ENCODE measurements at places on chromosomes 3 and 15.

DNA sequence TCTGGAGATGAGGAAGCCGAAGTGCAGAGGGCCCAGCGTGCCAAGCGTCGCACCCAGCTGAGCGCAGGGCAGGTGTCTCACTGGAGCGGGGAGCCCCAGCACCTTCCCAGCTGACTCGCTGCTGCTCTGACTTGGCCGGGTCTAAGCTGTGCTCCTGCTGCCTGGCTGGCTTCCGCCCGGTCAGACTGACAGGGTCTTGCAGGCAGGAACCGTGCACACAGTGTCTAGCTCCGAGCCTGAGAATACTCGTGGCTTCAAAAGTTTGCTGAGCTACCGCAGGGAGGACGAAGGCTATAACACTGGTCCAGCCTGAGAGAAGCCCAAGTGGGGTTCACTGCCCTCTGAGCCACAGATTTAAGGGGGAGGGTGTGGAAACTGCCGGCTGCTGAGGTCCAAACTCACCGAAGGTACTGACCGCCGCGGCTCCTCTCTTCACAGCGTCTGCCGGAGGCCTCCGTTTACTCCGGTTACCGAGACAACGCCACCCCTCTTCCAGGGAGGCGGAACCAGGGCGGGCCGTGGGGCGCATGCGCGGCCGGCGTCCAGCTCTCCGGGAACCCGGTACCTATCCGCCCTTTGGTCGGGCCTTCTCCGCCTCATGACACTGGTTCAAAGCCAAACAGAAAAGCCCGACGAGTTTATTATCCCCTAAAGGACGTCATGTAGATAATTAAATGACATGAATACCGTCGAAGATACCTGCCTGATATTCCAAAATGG, at the start of gene CFAP44:
Gene CFAP44, minus strand, starts transcription at position 443 of the 720 bp plus-strand sequence. CDS start 7,829 bp downstream, outside the sequence.
- DNase-seq: peak; percentile 77

DNA sequence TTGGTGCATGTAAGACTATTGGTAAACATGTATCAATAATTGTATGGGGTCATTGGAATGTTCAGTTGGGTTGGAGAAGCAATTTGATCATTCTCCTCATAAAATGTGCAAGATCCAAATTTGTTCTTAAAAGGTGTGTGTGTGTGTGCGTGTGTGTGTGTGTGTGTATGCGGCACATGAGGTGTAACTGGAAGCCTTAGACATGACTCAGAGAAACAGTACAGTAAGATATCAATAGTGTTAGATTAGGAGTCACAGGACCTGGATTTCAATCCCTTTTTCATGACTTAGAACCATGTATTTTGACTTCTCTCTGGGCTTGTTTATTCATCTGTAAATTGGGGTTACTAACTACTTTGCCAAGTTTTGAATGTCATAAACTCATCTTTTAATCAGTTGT, 38.3 kb downstream of the RSRC1 start:
- no peak for DNase-seq

DNA sequence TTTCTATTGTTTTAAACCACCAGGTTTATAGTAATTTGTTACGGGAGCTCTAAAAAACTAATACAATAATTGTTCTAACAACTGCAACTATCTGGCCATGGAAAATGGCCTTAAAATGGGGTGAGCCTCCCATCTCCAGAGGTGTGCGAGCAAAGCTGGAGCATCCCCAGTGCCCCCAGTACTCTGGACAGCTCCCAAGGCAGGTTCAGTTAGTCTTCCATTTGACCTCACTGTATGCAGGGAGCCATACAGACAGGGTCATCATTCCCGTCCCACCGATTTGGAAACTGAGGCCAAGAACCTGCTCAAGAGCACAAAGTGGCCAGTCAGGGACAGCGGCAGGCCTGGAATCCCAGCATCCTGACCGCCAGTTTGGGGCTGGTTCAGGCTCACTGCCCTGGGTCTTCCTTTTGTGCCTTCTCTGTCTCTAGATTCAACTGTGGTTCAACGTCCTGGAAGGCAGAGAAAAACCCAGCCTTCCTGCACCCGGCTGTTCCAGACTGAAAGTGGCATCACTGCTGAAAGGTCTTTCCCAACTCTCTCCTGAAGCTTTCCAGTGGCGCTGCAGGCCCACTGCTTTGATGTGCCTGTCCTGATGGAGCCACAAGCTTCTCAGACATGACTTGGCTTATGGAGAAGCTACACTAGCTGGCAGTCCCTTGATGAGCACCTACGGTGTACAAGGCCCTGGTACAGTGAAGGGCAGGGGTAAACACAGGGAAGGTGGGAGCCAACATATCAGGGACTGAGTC, 76.6 kb upstream of the LINGO1 start:
- DNase-seq: no peak

DNA sequence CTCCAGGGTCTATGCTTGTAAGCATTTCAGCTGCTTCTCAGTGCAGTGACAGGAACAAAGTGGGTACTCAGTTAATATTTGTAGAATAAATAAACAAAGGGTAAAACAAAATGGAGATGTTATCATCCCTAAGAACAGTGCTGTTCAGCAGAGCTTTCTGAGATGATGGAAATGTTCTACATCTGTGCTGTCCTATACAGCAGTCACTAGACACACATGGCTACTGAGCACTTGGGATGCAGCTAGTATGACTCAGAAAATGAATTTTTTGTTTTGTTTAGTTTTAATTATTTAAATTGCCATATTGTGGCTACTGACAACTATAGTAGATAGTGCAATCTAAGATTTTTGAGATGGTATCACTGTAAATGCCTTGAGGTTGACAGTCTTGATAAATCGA, 283.8 kb upstream of the ADAMTS9 start:
- DNase-seq: no peak

DNA sequence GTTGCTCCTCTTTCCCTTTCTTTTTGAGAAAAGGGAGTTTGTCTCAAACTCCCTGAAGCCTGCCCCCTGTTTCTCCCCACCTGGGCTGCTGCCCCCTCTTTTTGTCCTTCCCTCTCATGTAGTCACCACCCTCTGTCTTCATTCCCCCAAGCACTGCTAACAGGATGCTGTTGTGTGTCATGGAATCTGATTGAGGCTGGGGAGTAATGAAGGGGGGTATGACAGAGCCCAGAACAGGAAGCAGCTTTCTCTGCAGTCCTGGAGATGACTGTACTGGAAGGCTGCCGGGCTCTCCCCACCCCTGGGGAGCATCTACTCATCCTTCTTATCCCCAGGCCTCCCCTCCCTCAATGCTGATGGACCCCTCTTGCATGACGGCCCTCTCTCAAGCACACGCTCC, 181.6 kb downstream of the ABHD5 start:
- peak; percentile 91 for DNase-seq

- no peak for DNase-seq
Measured at GRCh38 chr15:55740359-55740878, 2.5 kb downstream of the PRTG start.

DNA sequence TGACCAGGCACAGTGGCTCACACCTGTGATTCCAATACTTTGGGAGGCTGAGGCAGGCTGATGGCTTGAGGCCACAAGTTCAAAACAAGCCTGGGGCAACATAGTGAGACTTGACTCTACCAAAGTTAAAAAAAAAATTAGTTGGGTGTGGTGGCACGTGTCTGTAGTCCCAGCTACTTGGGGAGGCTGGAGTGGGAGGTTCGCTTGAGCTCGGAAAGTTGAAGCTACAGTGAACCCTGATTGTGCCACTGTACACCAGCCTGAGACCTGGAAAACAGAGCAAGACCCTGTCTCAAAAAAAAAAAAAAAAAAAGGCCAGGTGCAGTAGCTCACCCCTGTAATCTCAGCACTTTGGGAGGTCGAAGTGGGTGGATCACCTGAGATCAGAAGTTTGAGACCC, 3.1 kb downstream of the CDC25A start:
- no peak for DNase-seq

DNA sequence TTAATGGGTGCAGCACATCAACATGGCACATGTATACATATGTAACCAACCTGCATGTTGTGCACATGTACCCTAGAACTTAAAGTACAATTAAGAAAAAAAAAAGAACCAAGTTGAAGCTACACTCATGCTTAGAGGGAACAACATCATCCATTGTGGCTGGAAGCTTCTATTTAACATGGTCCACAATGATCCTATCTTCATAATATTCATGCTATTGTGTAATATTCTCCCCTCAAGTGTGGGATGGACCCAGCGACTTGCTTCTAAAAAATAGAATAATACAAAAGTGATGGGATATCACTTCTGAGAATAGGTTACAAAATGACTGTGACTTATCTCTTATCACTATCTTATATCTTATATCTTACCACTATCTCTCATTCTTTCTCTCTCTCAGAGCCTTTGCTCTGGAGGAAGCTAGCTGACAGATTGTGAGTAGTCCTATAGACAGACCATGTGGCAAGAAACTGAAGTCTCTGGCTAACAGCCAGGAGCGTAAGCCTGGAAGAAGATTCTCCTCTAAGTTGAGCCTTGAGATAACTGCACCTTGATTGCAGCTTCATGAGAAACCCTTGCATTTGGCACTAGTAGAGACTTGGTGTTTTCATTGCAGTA, 198.5 kb upstream of the MRPL3 start:
- DNase-seq: no peak

GRCh38 chr15:62619526-62619925, 423.0 kb upstream of the TPM1 start:
- no peak for DNase-seq

DNA sequence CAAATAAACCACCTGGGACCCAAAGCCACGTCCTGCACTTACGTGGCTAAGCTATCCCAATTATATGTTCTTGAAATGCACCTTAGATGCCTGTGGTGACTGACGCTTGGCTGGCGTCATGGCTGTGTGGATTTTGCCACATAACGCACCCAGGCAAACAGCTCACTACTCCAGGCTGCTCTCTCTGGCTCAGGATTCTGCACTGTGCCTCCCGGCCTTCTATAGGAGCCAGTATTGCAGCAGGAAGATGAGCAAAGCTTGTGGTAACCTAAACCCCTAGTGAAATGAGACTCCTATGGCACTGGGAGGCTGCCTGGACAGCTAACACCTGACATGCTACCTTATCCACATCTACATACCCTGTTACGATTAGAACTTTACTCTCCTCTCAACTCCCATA, 179.3 kb downstream of the THRB start:
- no peak for DNase-seq

DNA sequence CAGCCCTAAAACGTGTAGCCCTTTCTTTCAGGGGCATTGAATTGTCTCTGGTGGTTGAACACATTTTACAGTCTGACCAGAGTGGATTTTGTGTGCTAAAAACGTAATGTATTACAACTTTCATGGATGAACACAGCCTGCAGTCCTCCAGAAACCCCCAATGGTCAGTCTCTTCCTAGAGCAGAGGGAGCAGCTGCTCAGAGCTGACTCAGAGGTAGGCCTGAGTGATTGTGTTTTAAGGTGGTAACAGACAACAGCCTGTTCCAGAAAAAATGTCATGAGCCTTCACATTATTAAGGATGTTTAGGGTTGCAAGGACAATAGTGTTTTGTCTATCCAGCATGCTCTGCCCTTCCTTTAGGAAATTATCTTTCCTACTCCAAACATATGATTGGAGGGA, 34.5 kb upstream of the CTNNB1 start:
- no peak for DNase-seq

- peak; percentile 22 for DNase-seq
Measured at GRCh38 chr3:12695112-12695511, 31.2 kb upstream of the RAF1 start.

DNA sequence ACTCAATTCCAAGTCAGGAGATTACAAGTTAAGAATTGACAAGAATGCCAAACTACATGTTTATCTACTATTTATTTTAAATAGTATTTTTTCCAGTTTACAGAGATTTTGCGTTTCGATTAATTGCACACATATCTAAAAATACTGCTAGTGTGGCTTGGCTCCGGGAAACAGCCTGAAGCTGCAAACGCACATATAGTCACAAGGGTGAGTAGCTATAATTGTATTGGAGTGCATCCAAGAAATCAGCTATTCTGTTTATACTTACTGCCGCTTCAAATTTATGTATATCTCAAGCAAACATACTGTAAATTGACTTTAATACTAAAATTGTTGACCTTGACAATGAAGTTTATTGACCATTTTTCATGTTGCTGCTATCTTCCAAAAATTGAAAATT, 77.0 kb upstream of the PLSCR5 start:
- no peak for DNase-seq

- no peak for DNase-seq
Measured at GRCh38 chr15:32042269-32042972, 12.1 kb downstream of the CHRNA7 start.

GRCh38 chr15:62253294-62253693, 88.2 kb upstream of the C2CD4B start:
- DNase-seq: no peak

DNA sequence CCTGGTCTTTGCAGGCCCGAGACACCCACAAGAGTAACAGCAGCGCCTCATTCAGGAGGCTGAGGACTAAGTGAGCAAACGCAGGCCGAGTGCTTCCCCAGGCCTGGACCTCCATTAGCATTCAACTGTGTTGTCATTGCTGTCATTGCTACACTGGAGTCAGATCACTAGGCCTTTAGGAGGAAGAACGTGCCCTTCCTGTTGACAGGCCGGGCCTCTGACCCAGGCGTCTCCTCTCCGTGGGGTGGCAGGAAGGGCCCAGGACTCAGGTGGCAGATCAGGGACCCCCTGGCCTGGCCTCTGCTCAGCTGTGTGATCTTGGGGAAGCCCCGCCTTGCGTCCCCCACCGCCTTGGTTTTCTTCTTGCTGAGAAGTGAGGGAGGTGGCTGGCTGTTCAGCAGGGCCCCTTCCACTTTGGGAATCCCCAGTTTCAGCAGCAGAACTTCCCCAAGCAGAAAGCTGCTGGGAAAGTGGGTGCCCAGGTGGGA, 19.1 kb downstream of the ZDHHC19 start:
- DNase-seq: no peak

DNA sequence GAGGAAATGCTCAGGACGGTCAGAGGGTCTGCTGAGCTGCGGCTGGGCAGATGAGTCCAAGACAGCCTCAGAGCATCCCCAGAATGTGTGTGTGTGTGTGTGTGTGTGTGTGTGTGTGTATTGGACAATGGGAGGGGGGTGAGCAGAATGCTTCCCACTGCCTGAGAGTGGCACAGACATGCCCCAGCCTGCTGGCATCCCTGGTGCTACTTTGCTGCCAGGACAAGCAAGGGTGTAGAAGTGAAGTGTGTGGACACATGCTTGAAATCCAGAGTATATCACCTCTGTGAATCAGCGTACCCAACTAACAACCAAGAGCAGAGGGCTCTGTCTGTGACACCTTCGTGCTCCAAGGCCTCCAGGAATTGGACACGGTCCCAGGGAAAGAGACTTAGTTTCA, 76.3 kb downstream of the SLC9A9 start:
- DNase-seq: no peak
